ENCODE measurements at places on chromosomes 3 and 15.

DNA sequence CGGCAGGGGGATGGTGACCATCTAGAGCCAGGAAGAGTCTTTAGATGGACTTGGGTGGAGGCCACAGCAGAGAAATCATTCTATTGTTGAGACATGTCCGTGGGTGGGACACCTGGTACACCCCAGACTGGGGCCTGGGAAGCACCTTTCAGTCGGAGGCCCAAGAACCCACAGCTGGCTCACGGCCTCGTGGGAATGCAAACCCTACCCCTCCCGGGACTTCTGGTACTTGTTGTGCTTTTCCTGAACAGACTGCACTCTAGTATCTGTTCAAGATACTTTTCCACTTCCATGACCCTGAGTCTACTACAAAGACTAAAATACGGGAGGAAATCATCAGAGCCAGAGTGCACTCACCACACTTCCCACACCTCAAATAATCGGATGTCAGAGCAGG, 60.7 kb downstream of the BDH1 start:
- DNase-seq: no peak

DNA sequence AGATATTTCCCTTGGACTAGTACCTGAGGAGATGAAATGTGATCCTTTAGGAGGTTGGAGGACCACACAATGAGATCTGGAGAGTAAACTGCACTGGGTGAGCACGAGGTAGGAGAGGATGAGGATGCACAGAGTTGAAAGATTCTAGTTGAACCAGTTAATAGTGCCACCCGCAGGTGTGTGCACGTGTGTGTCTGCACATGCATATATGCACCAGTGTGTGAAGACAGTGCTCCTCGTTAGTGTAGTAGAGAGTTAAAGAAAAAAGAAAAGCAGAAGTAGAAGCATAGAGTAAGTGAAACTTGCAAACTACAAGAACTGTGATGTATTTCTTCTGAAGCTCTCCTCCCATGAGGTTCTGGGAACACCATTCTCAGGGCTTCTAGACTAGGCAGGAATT, 8.4 kb downstream of the MED12L start:
- no peak for DNase-seq

DNA sequence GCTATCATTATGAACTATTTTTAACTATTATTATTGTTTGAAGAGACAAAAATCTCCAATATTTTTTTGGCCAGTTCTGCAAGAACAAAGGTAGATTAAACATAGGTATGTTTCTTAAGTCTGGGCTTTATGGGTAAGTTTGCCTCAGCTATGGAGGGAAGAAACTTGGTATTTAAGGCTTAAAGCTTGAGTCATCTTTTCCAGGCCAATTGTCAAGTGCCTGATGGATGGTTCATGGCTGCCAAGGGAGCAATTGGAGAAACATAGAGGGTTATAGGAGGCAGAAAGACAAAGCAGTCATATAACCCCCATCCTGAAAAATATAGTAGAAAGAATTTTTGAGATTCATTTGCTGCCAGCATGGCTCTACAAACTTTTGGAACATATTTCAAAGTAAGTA, 7.2 kb upstream of the STAC start:
- DNase-seq: no peak

GRCh38 chr15:89745768-89746167, 5.3 kb downstream of the MESP1 start:
- no peak for DNase-seq

DNA sequence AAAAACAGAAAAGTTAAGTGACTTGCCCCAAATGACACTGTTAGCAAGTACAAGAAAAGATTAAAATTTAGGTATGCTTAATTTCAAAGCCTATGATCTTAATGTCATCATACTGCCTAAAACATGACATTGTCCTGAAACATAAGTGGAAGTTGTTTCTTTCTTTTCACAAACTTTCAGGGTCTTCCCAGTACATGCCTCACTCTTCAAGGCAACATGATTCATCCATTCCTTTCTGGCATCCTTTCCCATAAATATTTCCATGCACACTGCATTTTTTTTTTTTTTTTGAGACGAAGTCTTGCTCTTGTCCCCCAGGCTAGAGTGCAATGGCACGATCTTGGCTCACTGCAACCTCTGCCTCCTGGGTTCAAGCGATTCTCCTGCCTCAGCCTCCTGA, 42.5 kb upstream of the KPNA4 start:
- DNase-seq: no peak

- DNase-seq: no peak
Observed at GRCh38 chr3:135018149-135018923, 223.3 kb downstream of the EPHB1 start.

DNA sequence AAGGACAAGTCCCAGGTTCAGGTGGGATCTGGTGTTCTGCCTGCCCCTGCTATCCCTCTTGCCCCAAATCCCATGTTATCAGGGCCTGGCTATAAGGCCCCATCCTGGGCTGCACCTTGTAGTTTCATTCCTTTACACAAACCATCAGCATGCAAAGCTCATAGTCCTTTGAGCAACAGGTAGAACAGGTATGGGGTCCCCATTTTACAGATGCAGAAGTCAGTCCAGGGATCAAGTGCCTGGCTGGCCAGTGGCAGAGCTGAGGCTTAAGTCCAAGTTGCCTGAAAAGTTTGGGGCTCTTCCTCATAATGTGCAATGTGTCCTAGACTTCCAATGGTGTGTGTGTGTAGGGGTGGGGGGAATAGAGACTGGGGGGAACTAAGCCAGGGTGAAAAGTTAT, 11.9 kb downstream of the RBPMS2 start:
- DNase-seq: no peak

- DNase-seq: no peak
Observed at GRCh38 chr3:154316974-154317767, 7.1 kb downstream of the DHX36 start.

DNA sequence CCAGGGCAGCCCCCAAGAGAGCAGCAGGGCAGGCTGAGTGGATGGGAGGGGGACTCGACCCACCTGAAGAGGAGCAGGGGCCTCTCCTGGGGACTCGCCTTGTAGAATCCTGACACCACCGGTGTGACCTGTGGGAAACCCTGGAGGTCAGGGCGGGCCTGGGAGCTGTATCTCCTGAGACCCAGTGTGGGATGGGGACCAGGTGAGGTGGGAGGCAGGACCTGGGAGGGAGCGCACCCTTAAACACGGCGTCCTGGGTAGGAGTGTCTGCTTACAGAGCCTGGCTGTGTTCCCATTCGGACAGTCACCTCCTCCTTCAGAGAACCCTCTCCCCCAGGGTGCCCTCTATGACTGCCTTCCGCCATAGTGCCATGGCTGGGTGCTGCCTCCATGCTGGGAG, 27.1 kb downstream of the C15orf39 start:
- no peak for DNase-seq

DNA sequence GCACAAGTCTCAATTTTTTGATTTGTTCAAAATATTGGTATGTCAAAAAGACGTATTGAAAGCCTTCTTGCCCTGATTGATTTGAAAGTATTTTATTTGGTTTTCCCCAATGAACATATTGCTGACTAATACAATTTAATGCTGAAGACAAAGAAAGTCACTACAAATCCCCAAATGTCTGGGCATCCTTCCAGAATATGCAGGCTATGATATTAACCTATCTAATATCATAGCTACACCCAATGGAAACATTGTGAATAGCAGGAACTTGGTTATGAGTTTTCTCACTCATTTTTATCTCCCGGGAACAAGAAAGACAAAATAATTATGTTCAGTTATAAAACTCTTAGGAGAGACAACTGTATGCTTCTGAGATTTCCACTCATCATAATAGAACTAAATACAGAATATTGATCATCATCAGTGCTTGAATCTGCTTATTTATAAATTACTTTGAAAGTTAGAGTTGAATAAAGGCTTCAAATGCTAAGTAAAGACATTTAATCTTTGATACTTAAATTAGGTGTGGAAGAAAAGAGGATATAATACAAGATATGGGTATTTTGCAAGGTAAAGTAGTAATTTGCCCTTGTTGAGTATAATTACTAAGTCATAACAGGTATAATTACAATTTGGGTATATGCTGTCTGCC, 483.9 kb downstream of the RBMS3 start:
- DNase-seq: no peak

DNA sequence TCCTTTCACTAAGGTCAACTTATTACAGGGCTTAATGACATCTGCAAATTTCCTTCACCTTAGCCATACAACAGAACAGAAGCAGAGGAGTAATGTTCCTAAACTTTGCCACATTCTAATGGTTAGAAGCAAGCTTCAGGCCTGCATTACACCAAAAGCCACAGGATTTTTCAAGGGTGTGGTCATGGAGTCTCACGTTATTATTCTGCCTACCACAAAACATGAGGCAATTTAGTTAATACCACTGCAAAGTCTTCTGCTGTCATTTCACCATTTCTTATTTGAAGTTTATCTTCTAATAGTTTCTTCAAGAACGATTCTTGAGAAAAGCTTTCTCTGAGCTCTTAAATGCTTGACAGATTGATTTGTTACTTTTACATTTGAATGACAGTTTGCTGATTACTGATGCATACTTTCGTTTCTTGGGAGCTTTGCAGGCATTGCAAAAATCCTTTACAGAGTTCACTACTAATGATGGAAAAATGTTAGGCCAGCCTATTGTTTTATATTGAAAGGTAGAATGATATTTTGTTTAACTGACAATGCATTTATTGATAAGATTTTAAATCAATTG, 1257.1 kb downstream of the NSUN3 start:
- DNase-seq: no peak

DNA sequence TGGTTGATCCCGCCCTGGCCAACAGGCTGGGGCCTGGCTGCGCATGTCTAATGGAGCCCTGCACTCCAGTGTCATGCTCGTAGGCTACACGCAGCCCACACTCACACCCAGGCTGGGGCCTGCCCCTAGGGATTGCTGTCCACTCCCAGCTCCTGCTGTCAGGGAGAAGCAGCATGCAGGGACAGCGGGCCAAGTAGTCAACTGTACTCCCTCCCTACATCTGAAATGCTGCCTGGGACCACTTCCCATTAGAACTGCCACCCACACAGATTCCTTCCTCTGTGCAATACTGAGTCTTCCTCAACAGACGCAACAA, 16.1 kb downstream of the ALS2CL start:
- no peak for DNase-seq

DNA sequence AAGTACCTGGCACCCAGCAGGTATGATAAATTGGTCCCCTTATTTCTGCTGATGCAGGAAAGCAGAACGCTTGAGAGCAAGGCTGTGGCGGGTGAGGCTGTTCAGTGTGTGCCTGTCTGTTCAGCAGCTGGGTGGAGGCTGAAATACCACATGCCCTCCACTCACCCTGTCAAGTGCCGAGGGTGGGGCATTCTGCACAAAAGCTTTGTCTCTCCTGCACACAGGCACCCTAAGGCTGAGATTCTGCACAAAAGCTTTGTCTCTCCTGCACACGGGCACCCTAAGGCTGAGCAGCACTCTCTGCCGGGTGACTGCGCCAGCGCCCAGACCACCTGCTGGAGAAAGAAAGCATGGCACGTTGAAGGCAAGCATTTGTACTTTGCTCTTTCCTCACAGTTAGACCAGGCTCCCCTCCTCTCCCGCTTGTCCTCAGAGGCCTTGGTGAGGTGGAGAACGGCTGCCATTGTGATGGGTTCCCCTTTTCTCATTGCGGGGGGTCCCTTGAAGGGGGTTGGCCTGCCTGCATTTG, 97.5 kb downstream of the BDH1 start:
- DNase-seq: no peak

- no peak for DNase-seq
Observed at GRCh38 chr3:50189274-50189673, 2.1 kb upstream of the GNAT1 start.

DNA sequence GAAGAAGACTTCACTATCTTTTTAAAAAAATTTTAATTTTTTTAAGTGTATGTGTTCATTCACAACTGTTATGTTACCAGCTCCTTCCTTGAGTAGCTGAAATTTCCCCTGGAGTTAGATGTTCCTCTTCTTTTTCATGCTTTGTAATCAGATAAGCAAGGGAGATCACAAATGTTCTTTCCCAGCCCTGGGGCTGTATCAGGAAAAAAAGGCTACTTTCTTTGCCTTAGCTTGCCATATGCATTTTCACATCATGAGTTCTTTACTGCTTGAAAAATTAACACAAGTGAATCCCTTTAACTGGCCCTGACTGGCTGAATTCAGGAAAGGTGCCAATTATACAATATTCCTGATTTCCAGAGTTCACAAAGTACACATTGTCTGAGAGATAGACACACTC, 353.2 kb upstream of the ATP11B start:
- DNase-seq: no peak

GRCh38 chr3:101042996-101043686, 49.9 kb upstream of the ABI3BP start:
- DNase-seq: no peak

- DNase-seq: no peak
Observed at GRCh38 chr3:30583973-30584372, 22.4 kb upstream of the TGFBR2 start.

DNA sequence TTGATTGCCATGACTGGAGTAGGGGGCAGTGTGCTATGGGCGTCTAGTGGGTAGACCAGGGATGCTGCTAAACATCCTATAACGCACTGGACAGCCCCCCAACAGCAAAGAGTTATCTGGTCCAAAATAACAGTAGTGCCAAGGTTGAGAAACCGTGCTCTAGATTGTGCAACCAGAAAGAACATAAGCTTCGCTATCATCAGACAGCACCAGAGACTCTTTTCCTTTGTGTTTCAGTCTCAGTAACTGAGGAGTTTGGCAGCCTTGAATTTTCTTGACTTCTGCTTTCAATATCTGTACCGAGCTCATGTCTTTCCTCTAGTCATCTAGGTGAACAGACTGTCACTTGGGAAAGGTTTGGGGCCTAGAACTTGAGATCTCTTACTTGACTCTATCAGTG, 8.8 kb downstream of the ARID3B start:
- no peak for DNase-seq

DNA sequence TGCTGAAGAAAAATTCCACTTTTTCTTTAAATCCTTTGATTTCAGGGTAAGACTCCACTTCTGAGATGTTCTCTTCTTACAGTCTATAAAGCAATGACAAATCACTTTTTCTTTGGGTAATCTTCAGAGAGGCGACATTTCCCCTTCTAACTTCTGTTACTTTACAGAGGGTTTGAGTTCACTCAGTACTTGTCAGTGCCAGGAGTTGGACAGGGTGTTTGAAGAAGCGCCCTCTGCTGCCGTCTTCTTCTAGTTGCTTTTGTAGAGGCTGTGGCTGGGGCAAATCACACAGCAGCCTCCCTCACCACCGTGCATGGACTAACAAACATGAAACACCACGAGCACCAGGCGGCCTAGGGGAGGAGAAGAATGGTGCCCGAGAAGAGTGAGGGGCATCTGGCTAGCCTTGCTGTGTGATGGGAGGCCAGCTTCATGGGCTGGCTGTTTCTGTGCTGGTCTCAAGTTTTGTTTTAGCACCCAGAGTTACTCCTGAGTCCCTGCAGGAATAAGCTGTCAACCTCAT, at the start of gene CD80:
Gene CD80, minus strand, starts transcription at position 174 of the 523 bp plus-strand sequence. CDS start 1,886 bp downstream, outside the sequence.
- DNase-seq: peak; percentile 27

GRCh38 chr3:100144255-100144866, 30.1 kb upstream of the FILIP1L start:
- no peak for DNase-seq

DNA sequence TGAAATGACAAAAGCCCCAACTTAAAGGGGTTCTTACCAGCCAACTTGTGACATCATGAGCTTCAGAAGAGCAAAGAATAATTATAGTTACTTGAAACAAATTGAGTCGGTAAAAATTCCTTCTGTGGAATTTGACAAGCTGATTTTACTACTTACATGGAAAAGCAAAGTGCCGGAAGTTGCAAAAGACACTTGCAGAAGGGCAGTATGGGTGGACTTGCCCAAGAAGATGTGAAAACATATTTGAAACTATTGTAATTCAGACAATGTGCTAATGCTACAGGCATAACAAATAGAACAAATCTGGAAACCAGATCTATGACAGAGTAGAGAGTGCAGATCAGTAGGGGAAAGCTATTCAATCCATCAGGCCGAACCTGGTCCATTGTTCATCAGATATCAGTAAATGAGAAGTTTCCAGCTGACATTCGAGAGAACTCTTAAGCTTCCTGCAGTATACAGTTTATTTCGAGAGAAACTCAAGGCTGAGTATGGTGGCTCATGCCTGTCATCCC, 2.5 kb upstream of the KIF7 start:
- no peak for DNase-seq
